ENCODE measurements at places on chromosomes 11 and 22. TPM values are rescaled to one million over a fixed set of nuclear protein-coding genes. Genes with fewer than 3 reads are reported as not detected.

TPP1 gene
- 47.9 TPM for total RNA-seq

DNA sequence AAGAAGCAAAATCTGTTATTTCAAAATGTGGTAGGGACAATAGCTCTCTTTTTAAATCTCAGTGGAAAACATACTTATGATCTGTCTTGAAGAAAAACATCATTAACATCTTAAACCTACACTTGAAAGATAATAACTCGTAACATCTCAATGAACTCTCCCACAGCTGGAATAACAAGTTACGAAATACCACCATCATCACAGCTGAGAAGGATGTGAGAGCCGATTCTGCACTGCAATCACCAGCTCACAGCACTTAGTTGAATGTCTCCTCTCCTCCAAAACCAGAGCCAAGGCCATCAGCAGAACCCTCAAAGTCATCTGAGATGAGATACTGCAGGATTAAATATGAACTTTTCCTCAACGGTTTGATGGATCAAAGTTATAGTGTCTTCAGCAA lies 124.3 kb downstream of the ARHGAP20 start:
- H3K27me3 ChIP-seq = no peaks in the 10 kb centered on the region
- H3K36me3 ChIP-seq = no peaks in the 10 kb centered on the region
- no peak overlapping the region for H3K27ac ChIP-seq
- DNase-seq = no peak

- no peaks in the 10 kb centered on the region for H3K36me3 ChIP-seq
- H3K4me1 ChIP-seq = no peaks in the 10 kb centered on the region
- H3K27me3 ChIP-seq = no peaks in the 10 kb centered on the region
- H3K4me3 ChIP-seq = no peak overlapping the region
- H3K27ac ChIP-seq = no peak overlapping the region
Observed at GRCh38 chr11:70184396-70184795, 18.7 kb upstream of the FADD start.

GRCh38 chr11:16891964-16892363 lies 122.2 kb downstream of the PLEKHA7 start:
- no peak for DNase-seq
- H3K4me3 ChIP-seq = no peak overlapping the region
- H3K36me3 ChIP-seq = no peaks in the 10 kb centered on the region
- H3K4me1 ChIP-seq = no peaks in the 10 kb centered on the region

DNA sequence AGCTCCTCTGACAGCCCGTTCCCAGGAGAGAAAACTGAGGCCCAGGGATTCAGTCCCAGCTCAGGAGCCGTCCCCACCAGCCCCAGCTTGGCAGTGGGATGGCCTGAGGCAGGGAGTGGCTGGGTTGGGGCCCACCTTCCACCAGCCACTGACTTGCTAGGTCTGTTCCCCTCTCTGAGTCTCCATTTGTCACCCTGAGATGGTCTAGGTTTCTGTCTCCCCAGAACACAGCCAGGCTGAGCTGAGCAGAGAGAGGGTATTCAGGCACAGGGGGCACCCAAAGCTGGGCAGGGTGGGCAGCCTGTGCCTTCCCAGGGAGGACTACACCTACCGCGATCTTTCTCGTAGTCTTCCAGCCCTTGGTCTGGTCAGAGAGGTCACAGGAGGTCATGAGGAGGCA lies 95.7 kb downstream of the PDE2A start:
- no peak overlapping the region for H3K27ac ChIP-seq
- no peaks in the 10 kb centered on the region for H3K36me3 ChIP-seq
- no peaks in the 10 kb centered on the region for H3K4me1 ChIP-seq
- no peak overlapping the region for H3K4me3 ChIP-seq
- H3K27me3 ChIP-seq = no peaks in the 10 kb centered on the region
